ENCODE measurements at places on chromosomes 6 and 20.
A peak's percentile ranks its signal among the peaks of the same experiment; 100 is the strongest.

DNA sequence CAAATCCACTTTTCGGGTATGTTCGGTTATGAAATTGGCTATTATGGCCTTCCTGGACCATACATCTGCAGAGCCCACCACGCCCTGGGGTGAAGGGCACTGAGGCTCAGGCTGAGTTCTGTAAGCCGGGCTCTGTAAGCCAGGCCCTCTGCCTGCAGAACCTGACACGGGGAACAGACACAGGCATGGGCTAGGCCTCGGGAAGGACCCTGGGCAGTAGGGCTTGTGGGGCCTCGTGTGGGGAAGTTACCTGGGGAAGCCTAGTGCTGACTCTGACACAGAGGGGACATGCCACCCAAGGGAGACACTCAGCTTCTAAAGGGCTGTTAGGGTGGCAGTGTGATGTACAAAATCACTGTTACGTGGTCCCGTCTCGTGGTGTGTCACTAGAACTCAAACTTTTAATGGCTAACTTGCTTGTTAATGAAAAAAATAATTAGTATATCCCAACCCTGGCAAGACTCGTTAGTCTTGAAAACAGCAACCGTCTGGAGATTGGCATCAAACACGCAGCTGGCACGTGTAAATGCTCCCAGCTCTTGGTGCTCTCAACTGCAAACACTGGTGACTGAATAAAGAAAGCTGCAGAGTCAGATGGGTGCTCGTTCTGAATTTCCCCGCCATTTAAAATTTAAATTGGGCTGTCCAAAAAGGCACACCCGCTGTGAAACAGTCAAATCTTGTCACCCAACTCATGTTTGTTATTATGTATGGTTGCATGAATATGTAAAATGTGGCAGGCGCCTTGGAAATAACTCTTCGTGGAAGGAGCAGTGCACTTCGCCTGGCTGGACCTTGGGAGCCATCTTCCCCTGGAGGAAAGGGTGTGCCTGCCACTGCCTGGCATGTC is 23.6 kb upstream of the TCFL5 start:
- DNase-seq, result no peak

DNA sequence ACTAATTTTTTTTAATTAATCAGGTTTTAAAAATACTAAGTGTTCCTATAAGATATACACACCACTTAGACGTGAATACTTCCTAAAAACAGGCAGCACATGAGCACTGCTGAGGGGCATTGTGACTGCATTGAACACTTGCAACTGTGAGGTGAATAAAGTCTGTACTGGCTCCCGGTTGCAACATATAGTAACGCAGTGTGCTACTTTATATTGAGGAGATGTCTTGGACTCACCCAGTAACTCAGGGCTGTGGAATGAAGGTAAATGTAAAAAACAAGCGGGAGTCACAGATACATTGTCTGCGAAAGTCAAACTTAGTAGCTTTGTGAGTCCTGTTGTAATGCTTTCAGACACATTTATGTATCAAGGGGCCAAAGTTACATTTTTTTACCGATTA is 17.0 kb upstream of the HLA-A start:
- no peak for DNase-seq

GRCh38 chr20:56360133-56360907 is 1.5 kb downstream of the FAM210B start:
- no peak for DNase-seq

- peak; percentile 80 for DNase-seq
Observed at GRCh38 chr20:62156592-62157386, 13.2 kb downstream of the SS18L1 start.

Data from upper lobe of right lung (tissue), 1 donor.